ENCODE measurements at places on chromosomes 1 and 21. TPM values are rescaled to one million over a fixed set of nuclear protein-coding genes. Genes with fewer than 3 reads are reported as not detected.

GRCh38 chr1:180926164-180926981, 13.7 kb downstream of the KIAA1614 start:
- no peak for DNase-seq
- H3K27me3 ChIP-seq = no peaks in the 10 kb centered on the region
- peaks cover 44% of the 10 kb centered on the region for H3K4me1 ChIP-seq
- no peak overlapping the region for H3K27ac ChIP-seq

DNA sequence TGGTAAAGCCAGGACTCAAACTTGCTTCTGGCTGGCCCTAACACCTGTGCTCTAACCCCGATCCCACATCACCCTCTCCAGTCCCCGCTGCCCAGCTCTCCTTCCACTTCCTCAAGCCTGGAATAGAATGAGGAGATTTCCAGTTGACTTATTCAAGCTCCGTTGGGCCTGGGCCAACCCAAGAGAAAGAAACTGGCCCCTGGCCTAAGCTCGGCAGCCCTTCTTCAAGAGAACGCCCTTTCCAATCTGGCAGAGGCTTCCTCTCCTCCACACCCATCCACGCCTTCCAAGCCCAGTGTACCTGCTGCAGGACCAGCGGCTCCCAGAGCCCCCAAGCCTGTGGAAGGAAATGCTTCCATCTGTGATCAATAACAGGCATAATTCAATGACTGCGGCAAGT, 51.9 kb downstream of the LRRN2 start:
- no peaks in the 10 kb centered on the region for H3K36me3 ChIP-seq
- H3K27me3 ChIP-seq = no peaks in the 10 kb centered on the region
- no peak overlapping the region for H3K27ac ChIP-seq
- H3K4me3 ChIP-seq = no peak overlapping the region
- H3K4me1 ChIP-seq = no peaks in the 10 kb centered on the region
- no peak for DNase-seq

DNA sequence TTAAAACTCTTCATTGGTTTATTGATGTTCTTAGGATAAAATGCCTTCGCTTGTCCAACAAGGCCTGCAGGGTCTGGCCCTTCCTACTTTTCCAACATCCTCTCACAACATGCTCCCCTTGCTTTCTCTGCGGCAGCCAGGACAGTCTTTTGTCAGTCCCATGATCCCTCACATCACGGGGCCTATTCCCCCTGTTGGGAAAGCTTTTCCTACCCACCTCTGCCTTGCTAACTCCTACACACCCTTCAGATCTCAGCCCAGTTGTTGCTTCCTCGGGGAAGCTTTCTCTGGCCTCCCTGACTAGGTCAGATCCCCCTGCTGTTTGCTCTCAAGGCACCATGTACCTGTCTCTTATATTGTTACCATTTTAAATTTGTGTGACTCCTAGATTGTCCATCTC, 19.0 kb downstream of the DLGAP3 start:
- no peak overlapping the region for H3K4me3 ChIP-seq
- no peaks in the 10 kb centered on the region for H3K36me3 ChIP-seq
- no peaks in the 10 kb centered on the region for H3K27me3 ChIP-seq
- H3K27ac ChIP-seq = no peak overlapping the region

DNA sequence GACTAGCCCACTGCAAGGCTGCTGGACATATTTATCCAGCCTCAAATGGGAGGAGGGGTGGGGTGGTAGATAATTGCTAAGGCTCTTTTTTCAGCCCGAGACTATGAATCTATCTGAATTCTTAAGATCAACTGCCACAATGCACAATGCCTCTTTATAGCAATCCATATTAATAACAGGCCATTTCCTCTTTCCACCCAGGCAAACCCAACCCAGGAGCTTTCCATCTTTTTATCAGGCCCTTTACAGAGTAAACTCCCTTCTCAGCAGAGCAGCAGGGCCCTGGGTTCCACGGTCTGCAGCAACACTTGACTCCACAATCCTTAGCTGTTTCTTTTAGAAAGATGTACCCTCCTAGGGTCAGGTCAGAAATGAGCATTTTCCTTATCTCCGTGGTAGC, 806 bp downstream of the DDOST start:
- peak overlapping the region; percentile 98 for H3K4me3 ChIP-seq
- peaks cover 3% of the 10 kb centered on the region for H3K36me3 ChIP-seq
- H3K27me3 ChIP-seq = no peaks in the 10 kb centered on the region
- H3K27ac ChIP-seq = no peak overlapping the region

DNA sequence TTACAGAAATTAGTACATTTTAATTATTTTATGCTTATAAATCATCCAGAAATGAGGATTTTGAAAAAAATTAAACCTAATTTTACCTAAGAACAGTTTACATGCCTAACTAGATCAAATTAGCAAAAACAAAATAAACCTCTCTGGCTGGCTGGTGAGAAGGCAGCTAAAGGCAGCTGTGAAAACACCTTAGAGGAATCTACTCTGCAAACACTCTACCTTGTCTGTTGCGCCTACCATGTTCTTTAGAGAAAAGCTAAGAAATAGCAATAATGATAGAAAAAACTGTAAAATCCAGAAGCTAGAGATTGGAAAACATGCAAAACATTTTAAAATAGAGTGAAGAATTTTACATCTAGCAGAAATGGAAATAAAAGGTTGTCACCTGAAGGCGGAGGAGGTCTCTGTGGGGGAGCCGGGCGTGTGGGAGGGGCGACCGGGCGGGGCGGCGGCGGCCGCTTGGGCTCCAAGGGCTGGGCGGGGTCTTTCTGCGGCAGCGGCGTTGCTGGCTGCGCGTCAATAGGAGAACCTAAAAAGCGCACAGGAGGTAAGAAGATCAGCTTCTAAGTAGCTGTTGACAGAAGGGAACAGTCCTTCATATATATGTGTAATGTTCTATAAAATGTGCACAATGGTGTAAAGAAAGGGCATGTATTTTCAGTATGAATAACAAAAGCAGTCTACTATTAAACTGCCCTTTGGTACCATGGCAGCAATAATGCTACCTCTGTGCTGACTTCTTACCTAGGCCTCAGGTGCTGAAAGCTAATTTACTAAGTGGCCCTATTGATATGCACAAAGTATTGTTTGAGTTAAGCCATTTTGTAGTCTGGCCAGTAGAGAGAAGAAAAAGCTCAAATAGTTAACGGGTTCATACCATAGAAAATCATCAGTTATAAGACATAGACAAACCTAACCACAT, 33.3 kb upstream of the CFAP298 start:
- H3K36me3 ChIP-seq = no peaks in the 10 kb centered on the region
- H3K27me3 ChIP-seq = no peaks in the 10 kb centered on the region
- peak; percentile 76 for DNase-seq
- H3K4me3 ChIP-seq = peak overlapping the region; percentile 50
- H3K27ac ChIP-seq = no peak overlapping the region

- no peaks in the 10 kb centered on the region for H3K36me3 ChIP-seq
- no peak overlapping the region for H3K27ac ChIP-seq
- H3K4me3 ChIP-seq = no peak overlapping the region
- H3K4me1 ChIP-seq = no peaks in the 10 kb centered on the region
- no peak for DNase-seq
These were observed 19.2 kb upstream of the GPR161 start for GRCh38 chr1:168155910-168156309.

GRCh38 chr1:77623066-77623465, 59.4 kb downstream of the ZZZ3 start:
- peaks cover 3% of the 10 kb centered on the region for H3K36me3 ChIP-seq
- H3K4me1 ChIP-seq = no peaks in the 10 kb centered on the region
- no peak for DNase-seq
- no peaks in the 10 kb centered on the region for H3K27me3 ChIP-seq
- H3K4me3 ChIP-seq = no peak overlapping the region
- no peak overlapping the region for H3K27ac ChIP-seq

DNA sequence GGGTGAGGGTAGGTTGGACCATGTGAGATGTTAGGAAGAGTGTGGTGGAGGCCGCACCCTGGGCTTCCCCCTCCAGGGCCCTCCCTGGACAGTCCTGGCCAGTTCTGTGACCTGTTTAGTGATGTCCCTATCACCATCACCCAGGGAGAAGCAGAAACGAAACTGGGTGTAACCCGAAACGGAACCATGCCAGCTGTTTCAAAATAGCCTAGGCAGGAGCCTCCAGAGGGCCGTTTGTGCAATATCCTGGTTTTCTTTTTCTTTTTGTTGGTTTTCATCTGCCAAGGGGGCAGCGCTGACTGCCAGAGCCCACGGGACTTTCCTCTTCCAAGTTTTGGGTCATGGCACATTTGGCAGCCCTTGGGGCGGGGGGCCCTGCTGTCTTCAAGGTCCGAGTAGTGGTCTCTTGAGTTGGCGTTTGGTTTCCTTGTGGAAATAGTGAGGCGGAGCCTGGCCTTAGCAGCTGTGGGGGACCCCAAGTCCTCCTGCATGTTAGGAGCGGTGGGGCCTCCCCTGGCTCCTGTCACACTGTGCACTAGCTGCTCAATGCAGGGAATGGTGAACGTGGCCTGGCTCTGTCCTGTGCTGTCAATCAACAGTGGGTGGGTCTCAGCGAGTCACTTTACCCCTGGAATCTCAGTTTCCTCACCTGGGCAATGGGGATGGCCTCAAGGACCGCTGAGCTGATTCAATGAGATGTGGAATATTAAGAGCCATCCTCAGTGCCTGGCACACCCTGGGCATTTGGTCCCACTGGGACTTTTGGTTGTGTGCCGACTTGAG, 90.7 kb downstream of the ARHGEF10L start:
- no peak overlapping the region for H3K4me3 ChIP-seq
- DNase-seq = no peak
- H3K27me3 ChIP-seq = no peaks in the 10 kb centered on the region
- no peaks in the 10 kb centered on the region for H3K4me1 ChIP-seq
- peaks cover 11% of the 10 kb centered on the region for H3K36me3 ChIP-seq

DNA sequence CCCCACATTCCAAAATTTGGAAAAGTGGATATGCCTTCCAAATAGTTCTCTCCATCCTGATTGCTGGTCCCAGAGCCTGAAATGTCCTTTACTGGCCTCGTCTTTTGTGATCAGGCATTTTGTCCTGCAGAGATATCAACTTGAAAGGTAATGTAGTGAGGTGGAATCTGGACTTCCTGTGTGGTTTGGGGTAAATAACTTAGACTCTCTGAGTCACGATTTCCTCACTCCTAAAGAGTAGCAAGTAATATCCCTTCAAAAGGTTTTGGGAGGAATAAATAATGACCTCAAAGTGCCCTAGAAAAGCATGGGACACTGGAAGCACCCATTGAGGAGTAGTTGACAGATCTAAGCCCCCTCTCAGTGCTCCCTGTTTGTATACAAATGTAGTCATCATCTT, 426.6 kb downstream of the OMA1 start:
- H3K4me3 ChIP-seq = no peak overlapping the region
- H3K27me3 ChIP-seq = no peaks in the 10 kb centered on the region
- no peak for DNase-seq

- DNase-seq = no peak
- no peaks in the 10 kb centered on the region for H3K36me3 ChIP-seq
These were observed 144.5 kb downstream of the AKT3 start for GRCh38 chr1:243705585-243705984.

- H3K4me3 ChIP-seq = no peak overlapping the region
- H3K27me3 ChIP-seq = no peaks in the 10 kb centered on the region
- no peak overlapping the region for H3K27ac ChIP-seq
- no peak for DNase-seq
- H3K4me1 ChIP-seq = 0 out of 2 replicates have a peak, but pooled peaks cover 3% of the 10 kb centered on the region
These were observed 66.3 kb upstream of the PPP2R5A start for GRCh38 chr1:212218911-212219310.

DNA sequence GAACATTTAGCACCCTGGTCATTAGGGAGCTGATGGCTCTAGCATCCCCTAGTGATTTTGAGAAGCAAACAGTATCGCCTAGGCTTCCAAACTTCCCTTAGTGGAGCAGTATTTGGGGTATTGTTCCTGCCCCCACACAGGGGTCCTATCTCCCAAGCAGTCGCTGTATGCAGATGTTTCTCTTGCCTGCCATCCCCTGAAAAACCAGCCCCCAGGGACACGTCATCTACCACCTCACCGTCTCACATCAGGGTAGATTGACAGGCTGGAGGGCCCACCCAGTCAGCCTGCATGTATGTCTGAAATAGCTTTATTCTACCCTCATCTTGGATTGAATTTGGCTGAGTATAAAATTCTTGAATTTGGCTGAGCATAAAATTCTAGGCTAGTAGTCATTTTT, 33.9 kb downstream of the TENT5C start:
- no peak overlapping the region for H3K27ac ChIP-seq
- H3K36me3 ChIP-seq = no peaks in the 10 kb centered on the region
- H3K27me3 ChIP-seq = no peaks in the 10 kb centered on the region
- H3K4me1 ChIP-seq = no peaks in the 10 kb centered on the region
- no peak overlapping the region for H3K4me3 ChIP-seq

DNA sequence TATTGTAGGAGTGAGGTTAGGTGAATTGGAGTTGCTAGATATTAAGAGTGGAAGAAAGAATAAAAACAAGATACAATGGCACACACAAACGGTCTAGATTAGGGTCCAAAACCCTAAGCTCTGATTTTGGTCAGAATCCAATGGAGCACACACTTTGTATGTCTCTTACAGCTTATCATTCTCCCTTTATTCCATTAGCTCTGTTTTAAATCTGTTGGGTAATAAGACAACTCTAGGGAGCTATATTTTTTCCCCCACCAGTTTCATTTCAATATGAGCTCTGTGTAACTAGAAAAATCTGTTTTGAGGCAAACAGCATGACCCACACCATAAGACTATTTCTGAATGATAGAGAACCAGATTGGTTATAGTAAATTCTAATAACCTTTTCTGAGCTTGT, 465.6 kb downstream of the ADGRL2 start:
- H3K36me3 ChIP-seq = 0 out of 2 replicates have a peak, but pooled peaks cover 2% of the 10 kb centered on the region
- no peaks in the 10 kb centered on the region for H3K4me1 ChIP-seq
- H3K27ac ChIP-seq = no peak overlapping the region

GRCh38 chr1:201460814-201461644, 8.0 kb downstream of the PHLDA3 start:
- H3K27ac ChIP-seq = no peak overlapping the region
- no peaks in the 10 kb centered on the region for H3K36me3 ChIP-seq
- DNase-seq = no peak

DNA sequence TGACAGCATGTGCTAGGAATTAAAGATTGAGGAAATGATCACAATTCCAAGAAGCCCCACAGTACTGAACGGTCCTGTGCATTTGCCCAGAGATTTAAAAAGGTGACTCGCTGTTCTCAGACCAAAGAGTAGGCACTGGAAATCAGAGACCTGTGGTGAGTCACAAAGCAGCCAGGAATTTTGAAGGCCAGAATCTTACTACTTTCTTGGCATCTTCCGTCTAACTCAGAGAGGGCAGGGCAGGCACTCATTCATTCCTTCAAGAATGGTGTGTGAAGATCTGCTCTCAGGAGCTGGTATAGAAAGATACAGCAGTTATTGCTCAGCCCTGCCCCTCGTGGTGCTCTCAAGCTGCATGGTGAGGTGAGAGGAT, 57.9 kb downstream of the BRINP2 start:
- DNase-seq = no peak
- H3K27ac ChIP-seq = no peak overlapping the region
- H3K4me1 ChIP-seq = no peaks in the 10 kb centered on the region
- no peaks in the 10 kb centered on the region for H3K36me3 ChIP-seq
- H3K27me3 ChIP-seq = no peaks in the 10 kb centered on the region

The LY9 gene
- total RNA-seq = not detected

The MAP10 gene
- 3.3 TPM for total RNA-seq

The LDLRAD1 gene
- not detected for total RNA-seq

The CFHR4 gene
- not detected for total RNA-seq

The TBX19 gene
- total RNA-seq = 0.82 TPM

The KCNN3 gene
- 4.0 TPM for total RNA-seq

The TRAF3IP3 gene
- not detected for total RNA-seq

The HHIPL2 gene
- 0.52 TPM for total RNA-seq

The KMO gene
- not detected for total RNA-seq

The TNFRSF18 gene
- total RNA-seq = 0.58 TPM

The LCE3E gene
- not detected for total RNA-seq

The PRDM15 gene
- 8.2 TPM for total RNA-seq

The TLCD4 gene
- total RNA-seq = 3.5 TPM
